MCF 10A (cell line): ENCODE measurements at places on chromosomes 2 and 18.
A peak's percentile ranks its signal among the peaks of the same experiment; 100 is the strongest.

GRCh38 chr2:227759411-227760118 is 13.9 kb downstream of the SCYGR8 start:
- DNase-seq, result peak; percentile 52

DNA sequence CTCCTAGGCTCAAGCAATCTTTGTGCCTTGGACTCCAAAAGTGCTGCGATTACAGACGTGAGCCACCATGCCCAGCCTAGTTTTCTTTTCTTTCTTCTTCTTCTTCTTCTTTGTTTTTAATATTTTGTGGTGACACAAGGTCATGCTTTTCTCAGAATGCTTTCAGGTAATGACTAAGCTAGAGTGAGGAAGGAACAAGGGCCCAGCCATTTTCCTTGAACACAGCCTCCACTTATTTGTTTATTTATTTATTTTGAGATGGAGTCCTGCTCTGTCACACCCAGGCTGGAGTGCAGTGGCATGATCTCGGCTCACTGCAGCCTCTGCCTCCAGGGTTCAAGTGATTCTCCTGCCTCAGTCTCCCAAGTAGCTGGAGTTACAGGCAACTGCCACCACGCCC is 74.3 kb upstream of the ST3GAL5 start:
- no peak for DNase-seq

- no peak for DNase-seq
Measured at GRCh38 chr2:230904856-230905447, 20.1 kb downstream of the GPR55 start.

DNA sequence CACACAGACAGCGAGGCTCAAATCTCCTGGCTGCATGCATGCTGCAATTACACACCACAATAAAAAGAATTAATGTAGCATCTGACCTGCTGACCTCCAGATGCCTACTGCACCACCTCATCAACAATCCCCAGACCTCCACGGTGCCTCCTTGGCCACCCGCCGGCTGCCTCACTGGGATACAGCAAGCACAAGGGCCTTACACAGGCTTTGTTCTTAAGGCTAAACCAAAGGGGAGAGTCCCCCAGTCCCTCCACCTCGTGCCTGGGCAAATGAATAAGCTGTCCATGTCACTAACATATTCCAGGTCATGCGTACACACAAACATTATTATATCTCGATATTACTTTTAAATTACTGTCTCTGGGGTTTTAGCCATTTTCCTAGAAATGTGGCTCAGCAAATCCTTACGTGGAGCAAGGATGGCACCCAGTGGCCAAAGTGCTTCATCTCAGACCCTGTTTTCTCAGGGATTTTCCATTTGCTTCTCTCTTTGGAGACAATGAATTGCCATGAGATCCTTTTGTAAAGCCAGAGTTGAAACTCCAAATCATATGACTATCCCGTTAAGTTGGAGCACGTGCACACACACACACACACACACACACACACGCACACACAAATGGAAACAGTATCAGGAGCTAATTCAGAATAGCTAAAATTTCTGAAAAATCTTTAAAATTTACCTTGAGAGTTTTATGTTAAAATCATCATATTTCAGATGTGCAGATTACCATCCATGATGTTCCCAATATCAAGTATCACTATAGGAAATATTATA is 313.8 kb downstream of the PDE11A start:
- DNase-seq, result peak; percentile 43

GRCh38 chr18:10306779-10307178 is 147.7 kb upstream of the APCDD1 start:
- no peak for DNase-seq

DNA sequence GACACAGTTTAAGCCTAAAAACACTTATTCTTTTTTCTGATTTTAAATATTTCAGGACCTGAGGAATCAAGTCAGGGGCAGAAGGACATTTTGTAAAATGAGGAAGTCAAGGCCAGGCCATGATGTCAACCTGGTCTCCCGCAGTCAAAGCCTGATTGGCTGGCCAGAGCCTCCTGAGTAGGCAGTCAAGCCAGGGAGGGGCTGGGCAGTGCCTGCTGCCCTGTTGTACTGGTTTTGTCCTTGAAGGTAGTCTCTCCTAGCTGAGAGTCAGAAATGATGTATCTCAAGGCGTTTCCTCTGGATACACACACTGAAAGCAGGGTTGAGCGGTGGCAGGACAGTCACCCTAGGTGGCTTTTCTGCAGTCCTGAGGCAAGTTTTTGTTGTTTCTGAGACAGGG is 19.8 kb downstream of the CCT7 start:
- no peak for DNase-seq

DNA sequence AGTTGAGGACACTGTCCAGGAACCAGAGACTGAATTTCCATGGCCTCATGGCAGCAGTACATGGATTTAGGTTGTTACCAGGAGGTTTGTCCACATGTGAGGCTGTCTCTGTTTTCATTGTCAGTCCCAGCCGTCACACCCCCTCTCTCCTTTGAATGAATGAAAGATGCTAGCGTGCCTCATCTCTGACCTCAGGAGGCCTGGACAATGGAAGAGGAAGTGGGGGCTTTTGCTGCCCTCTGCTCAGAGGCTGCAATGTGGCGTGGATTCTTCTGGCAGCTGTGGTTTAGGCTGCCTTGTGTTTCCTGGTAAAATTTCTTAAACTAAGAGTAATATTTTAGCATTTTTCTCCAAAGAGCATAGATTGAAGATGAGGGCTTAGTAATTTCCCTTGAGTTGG is 47.5 kb downstream of the RAB31 start:
- DNase-seq, result no peak

GRCh38 chr2:11375025-11375688 is 30.7 kb upstream of the ROCK2 start:
- no peak for DNase-seq

DNA sequence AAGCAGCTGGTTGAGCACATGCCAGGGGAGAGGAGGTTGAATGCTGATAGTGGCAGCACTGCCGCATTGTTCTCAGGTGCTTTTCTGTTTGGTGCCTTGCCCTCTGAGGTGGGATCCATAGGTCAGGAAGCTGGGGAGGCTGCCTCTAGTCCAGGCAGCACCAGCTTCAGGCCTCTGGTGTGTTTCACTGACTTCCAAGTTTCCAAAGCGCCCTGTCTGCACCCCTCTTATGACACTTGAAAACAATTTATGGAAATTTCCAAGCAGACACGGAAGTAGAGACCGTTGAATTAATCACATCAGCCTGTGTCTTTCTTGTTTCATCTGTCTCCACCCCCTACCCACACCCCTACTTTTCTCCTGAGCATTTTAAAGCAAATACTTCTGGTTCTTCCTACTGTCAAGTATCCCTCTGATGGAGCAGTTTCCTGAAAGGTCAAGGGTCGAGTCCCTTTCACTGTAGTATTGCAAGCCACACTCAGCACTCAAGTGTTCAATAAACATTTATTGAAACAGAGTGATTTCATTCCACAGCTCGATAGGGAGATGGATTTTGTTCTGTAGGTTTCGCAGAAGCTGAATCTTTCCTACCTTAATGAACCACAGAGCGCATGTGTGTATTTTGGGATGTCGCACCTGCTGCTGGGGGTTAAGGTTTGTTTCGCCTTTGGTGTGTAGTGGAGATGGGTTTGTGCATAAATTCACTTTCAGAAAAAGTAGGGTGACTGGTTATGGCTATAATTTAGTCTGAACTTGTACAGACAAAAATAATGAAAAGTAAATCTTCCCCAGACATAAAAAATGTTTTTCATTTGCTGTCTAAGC is 21.4 kb downstream of the DGKD start:
- DNase-seq, result no peak

- peak; percentile 58 for DNase-seq
Measured at GRCh38 chr18:29156531-29156930, 979.6 kb upstream of the CDH2 start.

- DNase-seq, result no peak
Measured at GRCh38 chr18:59298871-59299270, 19.6 kb downstream of the CPLX4 start.

- DNase-seq, result no peak
Measured at GRCh38 chr2:72051971-72052505, 95.6 kb downstream of the CYP26B1 start.

GRCh38 chr18:66995270-66995669 is 391.4 kb upstream of the CDH19 start:
- no peak for DNase-seq

DNA sequence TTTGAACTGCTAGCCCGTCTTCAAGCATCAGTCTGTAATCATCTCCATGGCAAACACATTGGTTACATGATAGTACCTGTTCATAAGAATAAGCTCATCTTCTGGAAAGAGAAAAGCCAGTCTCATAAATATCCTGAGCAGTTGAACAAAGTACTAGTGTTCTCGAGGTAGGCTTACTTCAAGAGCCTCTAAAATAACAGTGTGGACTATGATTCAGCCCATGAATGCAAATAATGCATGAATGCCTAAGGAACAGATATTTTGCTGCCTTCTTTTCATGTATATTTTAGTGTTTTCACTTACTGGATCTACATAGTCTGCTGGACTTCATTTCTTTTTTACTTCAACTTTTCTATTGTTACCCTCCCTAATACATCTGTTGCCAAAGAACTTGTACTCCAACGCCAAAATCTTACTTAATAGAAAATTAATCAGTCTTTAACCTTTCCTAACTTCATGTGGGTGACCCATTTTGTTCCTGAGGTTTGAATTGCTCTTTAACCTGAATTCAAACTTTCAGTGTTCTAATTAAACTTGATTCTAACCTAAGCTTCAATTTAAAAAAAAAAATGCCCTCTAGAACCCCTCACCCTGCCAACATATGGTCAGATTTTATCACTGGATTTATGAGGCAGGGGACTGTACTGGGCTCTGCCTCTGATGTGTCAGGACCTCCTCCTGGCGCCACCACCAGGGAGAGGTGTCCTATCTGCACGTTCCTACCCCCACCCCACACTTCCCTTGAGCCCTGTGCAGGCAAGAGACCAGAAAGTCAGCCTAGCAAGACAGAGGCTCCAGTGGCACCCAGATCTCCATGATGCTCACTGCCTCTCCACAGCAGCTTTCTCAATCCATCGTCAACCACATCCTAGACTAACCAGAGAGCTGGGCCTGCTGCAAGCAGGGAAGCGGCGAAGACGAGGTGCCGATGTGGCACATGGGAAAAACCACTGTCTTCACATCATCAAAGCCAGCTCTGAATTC is 264.7 kb upstream of the ID2 start:
- DNase-seq, result no peak

GRCh38 chr2:222398446-222398885 is 25.9 kb upstream of the SGPP2 start:
- DNase-seq, result peak; percentile 4

- DNase-seq, result no peak
Measured at GRCh38 chr2:70300771-70301343, 1.0 kb downstream of the FAM136A start.

DNA sequence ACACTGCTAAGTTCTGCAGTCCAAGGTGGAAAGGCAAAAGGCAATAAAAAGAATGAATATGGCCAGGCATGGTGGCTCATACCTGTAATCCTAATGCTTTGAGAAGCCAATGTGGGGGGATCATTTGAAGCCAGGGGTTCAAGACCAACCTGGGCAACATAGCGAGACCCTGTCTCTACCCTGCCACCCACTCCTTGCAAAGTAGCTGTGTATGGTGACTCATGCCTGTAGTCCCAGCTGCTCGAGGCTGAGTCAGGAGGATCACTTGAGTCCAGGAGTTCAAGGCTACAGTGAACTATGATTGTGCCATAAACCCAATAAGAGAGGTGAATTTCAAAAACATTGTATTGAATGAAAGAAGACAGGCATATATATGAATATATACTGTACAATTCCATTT is 2.4 kb downstream of the MYL12B start:
- no peak for DNase-seq

GRCh38 chr2:235500761-235501672 is 7.2 kb downstream of the AGAP1 start:
- DNase-seq, result peak; percentile 62

- DNase-seq, result peak; percentile 86
Measured at GRCh38 chr18:58013241-58014211, 30.5 kb upstream of the NEDD4L start.

GRCh38 chr2:129915303-129915840 is 64.1 kb upstream of the RAB6C start:
- DNase-seq, result no peak

- peak; percentile 51 for DNase-seq
Measured at GRCh38 chr2:203808046-203808750, 59.4 kb upstream of the CTLA4 start.

GRCh38 chr2:37464067-37464466 is 119.6 kb downstream of the QPCT start:
- DNase-seq, result no peak

DNA sequence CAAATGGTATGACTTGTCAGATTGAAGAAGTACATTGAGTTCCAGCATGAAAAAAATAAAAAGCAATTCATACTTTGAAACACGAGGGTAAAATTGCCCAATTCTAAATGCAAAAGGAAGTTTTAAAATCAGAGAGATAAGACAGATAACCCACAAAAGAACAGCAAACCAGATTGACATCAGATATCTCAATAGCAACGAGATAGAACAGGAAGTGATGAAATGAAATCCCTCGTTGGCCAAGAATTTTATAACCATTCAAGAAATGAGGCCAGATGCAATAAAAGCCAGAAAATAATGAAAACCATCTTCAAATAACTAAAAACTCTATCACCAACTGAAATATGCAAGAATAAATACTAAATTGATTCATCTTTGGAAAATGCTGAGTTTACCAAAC is 172.8 kb downstream of the CD226 start:
- DNase-seq, result no peak

DNA sequence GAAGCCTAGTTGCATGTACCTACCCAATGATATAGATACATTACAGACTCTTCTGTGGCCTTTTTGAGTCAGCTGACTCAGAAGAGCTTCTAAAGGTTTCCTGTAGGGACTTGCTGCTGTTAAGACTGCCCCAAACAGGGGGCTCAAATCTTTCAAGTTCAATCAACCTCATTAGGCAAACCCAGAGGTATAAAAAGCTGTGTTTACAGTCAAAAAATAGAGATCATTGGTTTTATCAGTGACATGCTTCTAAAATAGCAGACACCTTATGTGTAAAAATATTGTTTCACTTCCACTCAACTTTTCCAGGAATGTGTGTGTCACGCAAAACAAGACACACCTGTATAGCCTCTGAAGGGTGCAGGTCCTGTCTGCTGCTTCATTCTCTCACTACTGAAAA is 624.3 kb upstream of the FANCL start:
- no peak for DNase-seq

DNA sequence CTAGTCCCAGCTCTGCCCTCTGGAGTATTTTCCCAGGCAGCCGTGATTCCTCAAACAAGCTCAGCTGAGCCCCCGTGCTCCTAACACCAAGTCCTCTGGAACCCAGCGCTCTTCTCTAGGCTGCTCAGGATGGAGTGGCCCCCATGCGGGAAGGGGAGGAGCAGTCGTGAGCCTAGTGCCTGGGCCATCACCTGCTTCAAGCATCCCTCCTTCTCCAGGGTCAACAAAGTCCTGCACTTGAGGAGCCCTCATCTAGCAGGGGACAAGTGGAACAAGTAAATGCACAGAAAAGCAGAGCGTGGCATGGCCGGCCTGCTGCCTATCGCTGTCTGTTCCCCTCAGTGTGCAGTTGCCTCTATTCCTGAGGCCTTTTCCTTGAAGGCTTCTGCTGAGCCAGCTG is 168.6 kb downstream of the INHBB start:
- DNase-seq, result no peak

- no peak for DNase-seq
Measured at GRCh38 chr2:178819992-178820391, 12.8 kb upstream of the TTN start.
